Activated CD8-positive, alpha-beta T cell treated with anti-CD3 and anti-CD28 coated beads, Interleukin-2, amount 10 ng/mL, durations not matched to agents 7 days and 5 days (primary cell): ENCODE measurements at places on chromosomes 11 and 22.

- no peak for DNase-seq
Measured at GRCh38 chr22:42344361-42344905, 74.0 kb upstream of the TCF20 start.

DNA sequence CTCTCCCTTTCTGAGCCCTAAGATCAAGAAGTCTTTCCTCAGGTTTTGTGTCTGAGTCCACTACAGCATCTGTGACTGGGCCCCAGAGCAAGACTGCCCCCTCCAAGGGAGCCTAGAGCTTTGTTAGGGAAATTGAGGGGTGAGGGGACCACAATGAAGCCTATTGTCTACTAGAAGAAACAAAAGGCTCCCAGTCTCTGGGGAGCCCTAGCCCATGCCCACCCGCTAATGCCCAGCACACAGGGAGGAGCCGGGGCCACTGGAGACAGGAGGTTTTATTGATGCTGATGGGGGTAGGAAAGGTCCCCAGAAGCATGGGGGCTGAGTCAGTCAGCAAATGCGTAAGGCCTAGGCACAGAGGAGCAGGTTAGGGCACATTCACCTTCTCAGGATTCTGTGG lies 14.0 kb downstream of the RHOG start:
- DNase-seq: no peak

- DNase-seq: peak; percentile 36
Measured at GRCh38 chr11:21511835-21512440, 680.9 kb upstream of the ANO5 start.

GRCh38 chr11:12241401-12241800 lies 131.0 kb downstream of the MICAL2 start:
- no peak for DNase-seq

DNA sequence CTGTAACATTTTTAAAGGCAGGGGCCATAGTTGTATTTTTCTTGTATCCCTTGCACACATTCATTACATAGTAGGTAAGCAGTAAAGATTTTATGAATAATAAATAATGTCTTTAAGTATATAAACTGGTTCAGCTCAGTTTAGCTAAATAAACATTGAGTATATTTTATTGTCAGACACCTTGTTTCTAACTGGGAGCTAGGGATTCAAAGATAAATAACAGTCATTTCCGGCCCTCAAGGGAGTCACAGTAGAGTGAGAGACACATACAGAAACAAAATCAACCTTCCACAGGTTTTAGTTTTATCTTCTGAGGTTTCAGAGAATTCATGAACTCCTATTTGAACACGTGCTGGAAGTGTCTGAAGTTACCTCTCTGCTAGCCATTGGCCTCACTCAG lies 760.2 kb downstream of the DLG2 start:
- DNase-seq: no peak

GRCh38 chr11:112770033-112770432 lies 191.2 kb upstream of the NCAM1 start:
- no peak for DNase-seq

GRCh38 chr11:130825561-130825960 lies 90.7 kb downstream of the SNX19 start:
- DNase-seq: no peak

DNA sequence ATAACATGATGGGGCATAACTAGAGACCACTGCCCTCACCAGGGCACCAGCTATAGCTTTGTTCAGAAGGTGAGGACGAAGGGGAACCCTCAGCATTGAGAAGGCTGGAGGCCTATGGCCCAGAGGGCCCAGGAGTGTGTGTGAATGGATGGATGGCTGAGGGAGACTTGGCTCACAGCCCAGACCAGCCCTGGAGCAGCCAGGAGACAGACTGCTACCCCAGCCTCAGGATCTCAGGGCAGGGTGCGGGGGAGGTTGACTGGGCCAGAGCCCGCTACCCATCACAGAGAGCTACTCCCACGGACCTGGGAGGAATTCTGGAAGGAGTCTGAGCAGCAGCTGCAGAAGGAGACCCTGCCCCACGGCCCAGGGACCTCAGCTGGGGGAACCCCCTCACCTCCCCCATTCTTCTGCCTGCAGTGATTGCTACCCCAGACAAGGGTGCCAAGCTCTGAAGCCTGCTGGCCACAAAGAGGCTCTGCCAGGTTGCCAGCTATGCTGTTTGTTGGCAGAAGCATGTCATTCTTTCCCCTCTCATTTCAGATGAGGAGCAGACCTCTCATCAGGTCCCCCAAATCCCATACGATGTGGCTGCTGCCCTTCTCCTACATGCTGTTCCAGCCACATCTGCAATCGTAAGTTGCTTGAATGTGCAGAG lies 5.4 kb upstream of the CSDC2 start:
- DNase-seq: no peak
